ENCODE measurements at places on chromosomes 5 and 9. TPM values are rescaled to one million over a fixed set of nuclear protein-coding genes. Genes with fewer than 3 reads are reported as not detected.

- DNase-seq: no peak
These were observed 131.6 kb downstream of the EBF1 start for GRCh38 chr5:158968150-158968549.

GRCh38 chr9:136520053-136520540 is 25.8 kb downstream of the NOTCH1 start:
- DNase-seq: no peak

GRCh38 chr9:73023025-73023541 is 70.2 kb upstream of the ALDH1A1 start:
- peak; percentile 5 for DNase-seq

DNA sequence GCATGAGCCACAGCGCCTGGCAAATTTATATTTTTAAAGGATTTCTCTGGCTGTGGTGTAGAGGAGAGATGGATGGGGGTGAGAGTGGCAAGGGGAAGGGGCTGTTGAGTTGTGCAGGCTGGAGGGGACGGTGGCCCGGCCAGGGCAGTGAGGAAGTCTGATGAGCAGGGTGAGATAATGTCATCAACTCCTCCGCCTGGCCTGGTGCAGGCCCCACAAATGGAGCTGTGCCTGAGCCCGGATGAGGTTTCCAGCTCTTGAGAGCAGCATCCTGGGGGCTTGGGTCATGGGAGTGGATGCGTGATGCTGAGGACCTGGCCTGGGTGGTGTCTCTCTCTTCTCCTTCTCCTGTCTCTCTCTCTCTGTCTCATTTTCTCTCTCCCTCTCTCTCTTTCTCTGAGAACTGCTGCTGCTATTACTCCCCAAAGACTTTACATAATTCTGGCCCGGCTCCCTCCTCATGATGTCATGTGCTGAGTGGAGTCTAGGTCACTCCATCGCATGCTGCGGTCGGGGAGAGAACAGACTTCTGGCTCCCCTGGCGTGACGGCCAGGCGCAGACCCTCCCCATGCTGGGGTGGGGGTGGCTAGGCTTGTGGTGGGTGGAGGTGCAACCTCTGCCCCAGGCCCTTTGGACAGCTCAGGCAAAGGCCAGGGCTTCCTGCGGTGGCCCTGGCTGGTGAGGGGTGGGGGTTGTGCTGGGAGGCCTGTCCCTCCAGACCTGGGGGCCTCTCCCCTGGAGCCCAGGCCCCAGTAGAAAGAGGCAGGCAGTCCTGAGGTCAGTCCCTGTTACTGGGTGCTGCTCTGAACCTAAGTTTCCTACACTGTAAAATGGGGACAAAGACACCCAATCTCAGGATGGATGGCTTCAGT is 26.4 kb downstream of the FGF18 start:
- DNase-seq: no peak

DNA sequence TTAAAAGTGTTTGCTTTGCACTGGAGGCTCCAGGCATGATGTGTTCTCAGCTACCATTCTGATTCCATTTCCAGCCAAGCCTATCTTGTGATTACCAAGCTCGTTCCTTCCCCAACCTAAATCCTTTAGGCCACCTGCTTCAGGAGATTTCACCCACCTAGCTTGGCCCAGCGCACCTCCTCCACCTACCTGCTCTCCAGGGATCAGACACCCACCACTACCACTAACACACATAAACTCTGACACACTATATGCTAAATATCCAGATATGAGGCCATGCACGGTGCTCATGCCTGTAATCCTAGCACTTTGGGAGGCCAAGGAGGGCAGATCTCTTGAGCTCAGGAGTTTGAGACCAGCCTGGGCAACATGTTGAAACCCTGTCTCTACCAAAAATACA is 2.4 kb downstream of the MYORG start:
- DNase-seq: no peak

The TRIM23 gene
- total RNA-seq: 10.2 TPM

The SLC27A6 gene
- total RNA-seq: 0.54 TPM

GRCh38 chr5:80763873-80764647 is 109.3 kb upstream of the DHFR start:
- DNase-seq: no peak

DNA sequence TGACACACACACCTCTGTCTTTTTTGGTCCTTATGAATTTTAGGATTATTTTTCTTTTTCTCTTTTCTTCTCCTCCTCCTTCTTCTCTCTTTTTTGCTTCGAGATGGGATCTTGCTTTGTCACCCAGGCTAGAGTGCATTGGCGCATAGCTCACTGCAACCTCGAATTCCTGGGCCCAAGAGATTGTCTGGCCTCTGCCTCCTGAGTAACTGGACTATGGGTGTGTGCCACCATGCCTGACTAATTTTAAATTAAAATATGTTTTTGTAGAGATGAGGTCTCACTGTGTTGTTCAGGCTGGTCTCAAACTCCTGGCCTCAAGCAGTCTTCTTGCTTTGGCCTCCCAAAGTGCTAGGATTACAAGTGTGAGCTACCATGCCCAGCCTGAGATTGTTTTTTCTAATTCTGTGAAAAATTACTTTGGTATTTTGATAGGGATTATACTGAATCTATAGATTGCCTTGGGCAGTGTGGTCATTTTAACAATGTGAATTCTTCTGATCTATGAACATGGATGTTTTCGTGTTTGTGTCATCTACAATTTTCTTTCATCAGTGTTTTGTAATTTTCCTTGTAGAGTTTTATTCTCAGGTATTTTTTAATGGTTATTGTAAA is 7.7 kb downstream of the AHRR start:
- DNase-seq: no peak

- no peak for DNase-seq
These were observed 198.7 kb downstream of the GNA14 start for GRCh38 chr9:77449240-77450084.

DNA sequence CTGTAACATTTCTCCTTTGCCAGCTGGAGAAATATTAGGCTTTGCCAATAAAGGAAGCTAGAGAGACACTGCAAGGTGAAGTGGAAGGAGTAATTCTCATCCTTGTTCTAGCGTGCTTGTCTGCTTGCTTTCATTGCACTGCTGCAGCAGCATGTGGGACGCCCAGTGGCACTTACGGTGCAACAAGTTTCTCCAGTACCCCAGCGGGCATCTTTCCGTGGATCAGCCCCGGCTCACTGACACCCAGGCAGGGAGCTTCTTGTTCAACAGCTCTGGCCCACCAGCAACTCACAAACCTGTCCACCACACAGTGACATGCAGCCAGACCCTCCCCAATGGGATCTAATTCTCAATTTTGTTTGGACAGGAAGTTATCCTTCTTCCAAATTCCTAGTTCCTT is 233.2 kb downstream of the GLIS3 start:
- DNase-seq: no peak

The TMEM215 gene
- not detected for total RNA-seq

- no peak for DNase-seq
These were observed 68.2 kb upstream of the APC start for GRCh38 chr5:112669328-112669963.

- no peak for DNase-seq
These were observed 39.5 kb downstream of the FAM78A start for GRCh38 chr9:131236761-131237160.

DNA sequence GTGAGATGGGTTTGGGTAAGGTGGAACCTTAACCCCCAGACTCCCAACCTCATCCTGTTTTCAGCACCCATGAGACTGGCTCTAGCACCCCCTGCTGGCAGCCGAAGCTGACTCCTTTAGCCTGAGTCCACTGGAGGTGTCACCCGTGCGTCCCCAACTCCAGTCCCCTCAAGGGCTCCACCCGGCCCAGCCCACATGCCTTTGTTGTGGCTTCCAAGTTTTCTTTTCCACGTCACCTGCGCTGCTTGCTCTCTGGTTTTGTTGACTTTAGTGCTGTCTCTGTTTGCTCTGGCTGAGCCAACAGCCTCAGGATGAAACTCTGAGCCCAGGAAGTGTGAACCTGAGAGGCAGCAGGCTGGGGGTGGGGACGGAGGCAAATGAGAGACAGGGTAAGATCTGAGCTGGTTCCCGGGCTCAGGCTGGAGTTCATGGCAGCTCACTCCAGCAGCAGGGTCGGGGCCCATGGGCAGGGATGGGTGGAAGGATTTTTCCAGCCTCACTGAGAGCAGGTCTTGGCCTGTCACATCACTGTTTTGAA is 13.2 kb upstream of the AQP7 start:
- peak; percentile 50 for DNase-seq

The ZNF883 gene
- 1.1 TPM for total RNA-seq

The SHOC1 gene
- total RNA-seq: not detected

The PLGRKT gene
- 3.8 TPM for total RNA-seq

DNA sequence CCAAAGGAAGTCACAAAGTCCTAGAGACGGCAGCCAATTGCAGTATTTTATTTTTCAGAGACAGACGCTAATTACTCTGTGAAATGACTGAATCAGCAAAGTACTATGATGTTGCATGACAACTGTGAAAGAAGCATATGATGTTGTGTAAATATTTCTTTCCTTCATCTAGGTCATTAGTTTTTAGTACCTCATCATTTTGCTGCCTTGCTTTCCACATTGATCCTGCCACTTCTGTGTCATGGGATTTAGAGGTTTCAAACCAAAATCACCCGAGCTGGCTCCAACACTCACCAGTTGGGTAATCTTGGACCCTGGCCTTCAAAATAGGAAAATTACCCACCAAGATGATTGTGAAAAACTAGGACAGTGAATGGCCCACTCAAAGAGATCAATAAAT is 585.2 kb downstream of the ACTL7B start:
- DNase-seq: no peak

The ERAP2 gene
- total RNA-seq: 9.7 TPM

DNA sequence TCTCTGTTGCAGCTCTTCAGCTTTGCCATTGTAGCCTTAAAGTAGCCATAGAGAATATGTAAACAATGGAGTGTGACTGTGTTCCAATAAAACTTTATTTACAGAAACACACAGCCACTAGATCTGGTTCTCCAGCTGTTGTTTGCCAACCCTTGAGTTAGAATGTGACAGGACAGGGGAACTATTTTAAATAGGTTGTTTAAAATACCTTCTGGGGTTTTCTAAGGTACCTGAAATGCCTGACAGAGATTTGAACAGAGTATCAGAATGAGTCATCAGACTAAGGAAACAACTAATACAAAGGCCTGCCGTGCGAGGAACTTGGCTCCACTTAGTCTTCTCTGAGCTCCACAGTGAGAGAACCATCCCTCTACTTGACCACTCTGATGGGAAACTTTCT is 85.4 kb downstream of the HSD17B4 start:
- DNase-seq: no peak

DNA sequence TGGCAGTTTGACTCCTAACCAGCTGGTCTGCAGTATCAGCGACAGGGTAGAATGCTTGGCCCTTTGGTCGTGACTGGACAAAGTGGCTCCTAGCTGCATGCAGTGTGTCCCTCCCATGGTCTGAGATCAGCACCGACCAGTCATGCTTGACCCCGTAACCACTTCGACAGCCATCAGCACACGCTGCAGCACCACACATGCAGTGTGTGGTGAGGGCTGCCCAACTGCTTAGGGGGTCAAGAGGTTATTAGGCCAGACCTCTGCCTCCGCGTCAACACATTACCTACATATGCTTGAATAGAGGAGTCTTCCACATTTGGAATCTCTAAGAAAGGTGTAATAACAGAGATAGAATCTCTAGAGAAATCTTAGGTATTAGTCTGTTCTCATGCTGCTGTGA is 139.1 kb downstream of the FSTL4 start:
- DNase-seq: no peak

DNA sequence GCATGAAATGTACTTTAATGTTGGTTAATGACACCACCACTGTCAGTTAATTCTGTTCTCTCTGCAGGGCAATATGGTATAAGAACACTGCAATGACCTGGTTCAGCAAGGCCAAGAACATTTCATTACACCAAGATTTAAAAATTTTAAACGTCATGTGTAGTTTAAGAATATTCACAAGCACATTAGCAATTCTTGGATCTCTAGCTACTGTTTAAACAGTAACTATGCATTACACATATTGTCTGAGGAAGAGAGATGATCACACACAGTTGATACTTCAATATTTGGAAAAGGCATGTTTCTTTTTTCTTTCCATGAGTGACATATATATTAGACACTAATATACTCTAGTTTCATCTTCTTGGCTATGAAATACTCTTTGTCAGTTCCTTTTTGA is 143.0 kb downstream of the ADAMTS12 start:
- no peak for DNase-seq

GRCh38 chr9:14893280-14893679 is 16.9 kb downstream of the FREM1 start:
- no peak for DNase-seq

The ACTBL2 gene
- not detected for total RNA-seq

The IFNK gene
- total RNA-seq: not detected

The LHX3 gene
- 0.27 TPM for total RNA-seq

The FER gene
- total RNA-seq: 4.3 TPM

DNA sequence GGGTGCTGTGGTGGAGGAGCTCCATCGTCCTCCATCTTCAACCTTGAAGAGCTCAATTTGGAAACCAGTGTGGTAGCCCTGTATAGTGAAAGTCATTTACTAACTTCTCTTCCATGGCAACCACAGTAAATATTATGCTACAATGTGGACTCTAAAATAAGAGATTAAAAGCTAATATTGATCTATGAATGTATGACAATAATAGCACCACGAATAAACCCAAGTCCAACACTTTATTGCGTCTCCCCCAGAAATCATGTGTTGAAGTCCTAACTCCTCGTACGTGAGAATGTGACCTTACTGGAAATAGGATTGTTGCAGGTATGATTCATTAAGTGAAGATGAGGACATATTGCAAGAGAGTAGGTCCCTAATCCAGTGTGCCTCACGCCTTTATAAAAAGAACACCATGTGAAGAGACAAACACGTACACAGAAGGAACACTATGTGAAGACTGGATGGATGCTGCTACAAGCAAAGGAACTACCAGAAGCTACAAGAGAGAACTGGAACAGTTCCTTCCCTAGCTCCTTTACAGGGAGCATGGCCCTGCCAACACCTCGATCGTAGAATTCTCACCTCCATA is 276.2 kb downstream of the PDE4D start:
- DNase-seq: no peak

The RABEPK gene
- 26.4 TPM for total RNA-seq

The CDC20B gene
- not detected for total RNA-seq
